ENCODE measurements at places on chromosomes 13 and 19. TPM values are rescaled to one million over a fixed set of nuclear protein-coding genes. Genes with fewer than 3 reads are reported as not detected.

Gene CPT1C
- polyA plus RNA-seq = 20.0 TPM

DNA sequence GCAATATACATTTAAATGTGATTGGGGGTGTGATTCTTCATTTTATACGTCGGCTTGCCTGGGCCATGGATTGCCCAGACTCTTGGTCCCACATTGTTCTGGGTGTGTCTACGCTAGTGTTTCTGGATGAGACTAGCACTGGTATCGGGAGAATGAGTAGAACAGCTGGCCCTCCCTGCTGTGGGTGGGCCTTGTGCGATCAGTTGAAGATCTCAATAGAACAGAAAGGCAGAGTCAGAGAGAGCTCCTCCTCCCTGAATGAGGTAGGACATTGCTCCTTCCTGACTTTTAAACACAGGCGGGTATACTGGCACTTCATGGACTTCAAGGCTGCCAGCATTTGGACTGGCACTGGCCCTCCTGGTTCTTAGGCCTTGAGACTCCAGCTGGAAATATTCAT, 603.0 kb downstream of the LIG4 start:
- no peak for DNase-seq

Gene ZNF600
- 2.7 TPM for polyA plus RNA-seq

DNA sequence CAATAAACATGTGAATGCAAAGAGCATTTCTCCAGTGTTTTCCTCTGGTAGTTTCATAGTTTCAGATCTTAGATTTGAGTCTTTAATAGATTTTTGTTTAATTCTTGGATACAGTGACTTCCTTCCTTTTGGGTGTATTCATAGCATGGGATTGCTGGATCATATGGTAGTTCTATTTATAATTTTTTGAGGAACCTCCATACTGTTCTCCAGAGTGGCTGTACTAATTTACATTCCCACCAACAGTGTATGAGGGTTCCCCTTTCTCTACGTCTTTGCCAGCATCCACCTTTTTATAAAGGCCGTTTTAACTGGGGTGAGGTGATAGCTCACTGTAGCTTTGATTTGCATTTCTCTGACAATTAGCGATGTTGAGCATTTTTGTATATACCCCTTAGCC, 9.3 kb upstream of the CALM3 start:
- no peak for DNase-seq

DNA sequence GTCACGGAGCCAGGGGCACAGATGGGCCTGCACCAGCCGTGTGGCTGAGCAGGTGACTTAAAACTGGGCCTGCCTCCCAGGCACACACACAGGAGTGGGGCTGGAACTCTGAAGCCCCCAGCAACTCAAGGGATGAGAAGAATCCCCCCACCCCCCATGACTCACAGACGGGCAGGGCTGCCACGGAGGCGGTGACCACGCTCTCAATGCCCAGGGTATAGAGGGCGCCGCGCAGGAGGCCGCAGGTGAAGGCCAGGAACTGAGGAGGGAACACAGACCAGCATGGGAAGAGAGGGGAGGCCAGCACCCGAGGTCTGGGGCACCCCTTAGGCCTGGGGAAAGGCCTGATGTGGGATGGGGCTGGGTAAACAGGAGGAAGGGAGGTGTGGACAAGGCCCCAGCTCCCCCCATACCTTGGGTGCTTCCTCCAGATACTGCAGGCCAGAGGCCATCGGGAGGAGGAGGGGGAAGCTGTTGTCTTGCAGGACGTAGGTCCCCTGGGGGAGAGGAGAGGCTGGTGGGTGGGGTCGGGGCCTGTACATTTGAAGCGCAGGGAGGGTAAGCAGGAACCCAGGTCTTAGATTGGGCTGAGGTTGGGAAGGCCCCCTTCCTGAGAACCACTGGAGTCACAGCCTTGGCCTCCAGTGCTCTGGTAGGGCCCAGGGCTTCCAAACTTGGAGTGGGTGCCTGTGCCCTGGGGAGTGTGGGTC, 3.1 kb upstream of the NKPD1 start:
- no peak for DNase-seq

Measured in fibroblast of lung (primary cell).